ENCODE measurements at places on chromosomes 6 and 20. TPM values are rescaled to one million over a fixed set of nuclear protein-coding genes. Genes with fewer than 3 reads are reported as not detected.
A peak's percentile ranks its signal among the peaks of the same experiment; 100 is the strongest.

DNA sequence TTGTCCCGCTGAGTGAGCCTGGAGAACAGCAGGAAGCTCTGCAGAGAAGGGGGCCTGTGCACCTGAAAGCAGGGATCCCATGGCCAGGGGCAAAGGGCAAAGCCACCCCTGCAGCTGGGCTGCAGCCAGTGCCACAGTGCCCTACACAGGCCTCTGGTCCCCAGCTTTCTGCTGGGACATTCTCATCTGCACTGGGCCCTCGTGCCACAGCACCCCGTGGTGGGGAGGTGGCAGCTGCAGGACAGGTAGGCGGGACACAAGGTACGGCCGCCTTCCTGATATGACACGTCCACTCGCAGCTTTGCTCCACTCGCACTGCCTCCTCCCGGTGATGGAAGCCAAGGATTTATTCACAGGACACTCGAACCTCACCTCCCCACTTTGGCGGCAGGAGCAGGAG is 27.2 kb downstream of the INSM1 start:
- H3K27ac ChIP-seq = no peak overlapping the region
- no peaks in the 10 kb centered on the region for H3K4me1 ChIP-seq
- no peak overlapping the region for H3K4me3 ChIP-seq
- no peaks in the 10 kb centered on the region for H3K27me3 ChIP-seq
- no peak for DNase-seq

DNA sequence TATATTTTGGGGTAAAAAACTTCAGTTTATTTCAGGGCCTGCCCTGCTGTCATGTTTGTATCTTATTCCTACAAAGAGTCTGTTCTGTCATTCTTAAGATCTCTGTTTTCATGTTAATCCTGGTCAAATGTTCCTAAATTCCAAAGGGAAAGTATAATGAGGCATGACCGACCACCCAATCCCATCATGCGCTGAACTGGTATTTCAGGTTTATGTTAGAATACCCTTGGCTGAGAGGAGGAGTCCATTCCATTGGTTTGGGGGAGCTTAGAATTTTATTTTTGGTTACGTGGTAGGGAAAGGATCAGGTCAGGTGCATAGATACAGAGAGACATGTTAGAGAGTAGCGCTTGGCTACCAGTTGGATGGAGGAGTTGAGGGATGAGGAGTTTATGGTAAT is 25.7 kb downstream of the CFAP61 start:
- H3K36me3 ChIP-seq = no peaks in the 10 kb centered on the region
- no peaks in the 10 kb centered on the region for H3K4me1 ChIP-seq
- H3K27me3 ChIP-seq = peaks cover 3% of the 10 kb centered on the region

Gene TXLNB
- total RNA-seq = 0.19 TPM

Gene APOM
- 5.7 TPM for total RNA-seq

Gene WFDC10B
- not detected for total RNA-seq

Gene GGT7
- total RNA-seq = 10.5 TPM

GRCh38 chr6:17790489-17790888 is 83.8 kb upstream of the NUP153 start:
- H3K27me3 ChIP-seq = peaks cover 1% of the 10 kb centered on the region
- no peaks in the 10 kb centered on the region for H3K4me1 ChIP-seq
- no peak for DNase-seq
- H3K27ac ChIP-seq = no peak overlapping the region

GRCh38 chr20:5504061-5504739 is 187.4 kb upstream of the PROKR2 start:
- H3K27ac ChIP-seq = no peak overlapping the region
- peak overlapping the region; percentile 67 for H3K4me3 ChIP-seq
- peak; percentile 31 for DNase-seq
- peaks cover 8% of the 10 kb centered on the region for H3K4me1 ChIP-seq
- peaks cover 11% of the 10 kb centered on the region for H3K27me3 ChIP-seq

- H3K27ac ChIP-seq = no peak overlapping the region
- H3K27me3 ChIP-seq = peaks cover 19% of the 10 kb centered on the region
- no peak for DNase-seq
- H3K4me3 ChIP-seq = no peak overlapping the region
Observed at GRCh38 chr6:145020543-145020942, 714.8 kb downstream of the EPM2A start.

Gene SLC22A16
- total RNA-seq = not detected

Gene SCUBE3
- total RNA-seq = not detected

Gene ADA
- 25.6 TPM for total RNA-seq

Gene ZNF831
- 6.9 TPM for total RNA-seq
